ENCODE measurements at places on chromosomes 1 and 21.

DNA sequence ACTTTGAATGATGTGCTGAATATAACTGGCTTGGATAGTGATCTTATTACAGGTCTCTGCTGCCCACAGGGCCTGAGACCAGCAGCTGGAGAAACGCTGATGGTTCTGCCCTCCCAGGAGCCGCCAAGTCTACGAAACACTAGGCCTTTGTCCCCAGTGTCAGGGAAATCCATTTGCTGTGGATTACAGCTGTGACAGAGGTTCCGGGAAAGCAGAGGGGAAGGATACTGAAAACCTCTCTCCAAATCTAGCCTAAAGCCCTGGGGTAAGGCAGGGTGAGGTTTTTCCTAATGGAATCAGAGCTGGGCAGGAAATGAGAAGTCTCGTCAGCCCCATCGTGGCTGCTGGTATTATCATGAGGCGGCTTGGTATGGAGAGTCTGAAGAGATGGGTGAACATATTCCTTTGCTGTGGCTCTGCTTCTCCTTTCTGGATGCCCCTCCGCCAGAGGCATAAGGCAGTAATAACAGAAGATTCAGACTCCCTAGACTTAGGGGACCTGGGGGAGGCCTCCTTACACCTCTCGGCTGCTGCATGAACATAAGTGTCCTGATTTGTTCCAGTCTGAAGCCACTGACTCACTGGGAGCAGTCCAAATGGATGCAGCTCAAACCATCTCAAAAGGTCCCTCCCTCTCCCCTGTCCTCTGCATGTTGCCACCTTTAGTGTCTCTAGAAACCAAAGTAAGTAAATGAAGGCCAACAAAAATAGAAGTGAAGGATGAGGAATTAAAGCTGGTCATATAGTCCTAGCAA lies 48.1 kb downstream of the PHC2 start:
- no peak for DNase-seq

DNA sequence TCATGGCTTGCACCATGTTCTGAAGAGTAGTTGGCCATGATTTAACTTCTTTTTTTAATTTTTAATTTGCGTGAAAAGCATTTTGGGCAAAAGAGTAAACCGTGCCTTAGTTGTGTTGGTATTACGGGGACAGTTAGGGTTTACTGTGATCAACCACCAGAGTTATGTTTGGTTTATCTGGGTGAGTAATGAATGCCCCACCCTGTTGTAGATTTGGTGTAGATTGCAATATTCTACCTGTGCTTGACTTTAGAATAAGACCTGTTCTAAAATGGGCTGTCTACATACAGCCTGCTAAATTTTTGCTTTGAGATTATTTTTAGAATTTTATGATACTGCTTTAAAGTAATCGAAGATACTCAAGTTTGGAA lies 1.4 kb downstream of the USP25 start:
- no peak for DNase-seq

- no peak for DNase-seq
These were observed 103.3 kb downstream of the WDR3 start for GRCh38 chr1:118032883-118033282.

DNA sequence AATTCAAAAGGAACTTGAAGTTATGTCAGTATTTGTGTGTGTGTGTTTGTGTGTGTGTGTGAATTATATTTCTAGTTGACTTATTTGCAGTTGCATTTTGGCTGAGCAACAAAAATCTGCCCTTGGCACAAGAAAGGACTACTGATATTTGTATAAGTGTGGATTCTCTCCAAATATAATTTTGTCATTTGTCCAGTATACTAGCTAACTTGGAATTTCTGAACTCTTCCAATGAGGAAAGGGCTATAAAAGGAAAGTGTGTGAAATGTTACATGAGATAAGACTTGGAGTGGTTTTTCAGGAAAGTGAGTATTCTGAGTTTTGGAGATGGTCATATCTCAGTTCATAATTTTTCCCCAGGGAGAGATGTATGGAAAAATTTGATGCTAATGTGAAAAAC lies 1384.1 kb upstream of the B3GALT2 start:
- DNase-seq: no peak

DNA sequence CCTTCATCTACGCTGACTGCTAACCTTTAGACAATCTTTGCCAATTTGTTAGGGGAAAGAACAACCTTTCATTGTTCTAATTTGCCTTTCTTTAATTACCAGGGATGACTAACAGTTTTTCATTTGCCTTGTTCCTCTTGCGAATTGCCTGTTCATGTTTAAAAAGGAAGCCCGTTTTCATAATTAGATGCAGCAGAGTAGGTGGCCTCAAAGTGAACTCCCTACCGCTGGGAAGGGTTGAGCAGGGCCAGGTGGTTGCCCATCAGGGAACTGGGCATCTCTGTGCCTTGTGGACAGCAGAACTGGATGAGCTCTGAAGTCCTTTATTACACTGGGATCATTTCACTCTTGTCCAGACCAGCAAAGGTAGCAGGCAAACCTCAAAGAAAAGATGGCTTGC lies 59.0 kb downstream of the HIVEP3 start:
- no peak for DNase-seq

- DNase-seq: no peak
These were observed 187.8 kb upstream of the LHX8 start for GRCh38 chr1:74946388-74946787.

DNA sequence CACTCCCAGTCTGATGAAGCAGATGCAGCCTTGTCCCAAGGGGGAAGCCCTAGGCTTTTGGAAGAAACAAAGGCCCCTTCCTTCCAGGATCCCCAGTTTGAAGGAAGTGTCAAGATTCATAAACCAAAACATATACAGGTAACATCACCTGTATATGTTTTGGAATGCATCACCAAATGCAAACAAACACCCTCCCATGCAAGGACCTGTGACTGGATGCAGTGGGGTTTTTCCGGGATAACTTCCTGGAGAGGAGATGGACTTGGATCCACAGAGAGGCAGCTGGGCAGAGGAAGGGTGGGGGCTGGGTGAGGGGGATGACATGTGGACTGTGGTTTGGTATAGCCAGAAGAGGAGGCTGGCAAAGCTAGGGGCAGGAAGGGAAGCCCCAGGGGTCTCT lies 1.5 kb upstream of the PLA2G2F start:
- DNase-seq: no peak

GRCh38 chr21:31195334-31196015 lies 148.6 kb downstream of the TIAM1 start:
- no peak for DNase-seq
